NCI-H1930 (cell line): ENCODE measurements at places on chromosomes 3 and 15.

- no peak for DNase-seq
Observed at GRCh38 chr3:45684327-45684892, 4.8 kb upstream of the SACM1L start.

GRCh38 chr3:159854500-159855124, 134.0 kb upstream of the IL12A start:
- DNase-seq: no peak

DNA sequence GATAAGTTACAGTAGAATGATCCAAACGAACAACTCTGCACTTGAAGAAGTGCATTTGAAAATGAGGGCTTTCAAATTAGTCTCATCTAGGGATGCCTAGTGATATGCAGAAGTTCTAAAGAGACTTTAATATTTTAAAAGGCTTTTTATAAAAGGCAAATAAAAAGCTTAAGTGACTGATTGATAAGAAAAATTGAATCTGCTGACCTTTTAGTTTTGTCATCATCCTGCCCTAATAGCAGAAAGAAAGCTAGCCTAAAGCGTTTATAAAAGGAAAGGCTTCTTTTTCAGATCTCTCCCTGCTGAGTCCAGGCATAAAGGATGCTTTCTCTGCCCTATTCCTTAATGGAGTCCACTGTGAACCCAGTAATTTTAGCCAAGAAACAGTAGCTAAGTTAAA, 72.7 kb upstream of the ALDH1L1 start:
- DNase-seq: no peak

DNA sequence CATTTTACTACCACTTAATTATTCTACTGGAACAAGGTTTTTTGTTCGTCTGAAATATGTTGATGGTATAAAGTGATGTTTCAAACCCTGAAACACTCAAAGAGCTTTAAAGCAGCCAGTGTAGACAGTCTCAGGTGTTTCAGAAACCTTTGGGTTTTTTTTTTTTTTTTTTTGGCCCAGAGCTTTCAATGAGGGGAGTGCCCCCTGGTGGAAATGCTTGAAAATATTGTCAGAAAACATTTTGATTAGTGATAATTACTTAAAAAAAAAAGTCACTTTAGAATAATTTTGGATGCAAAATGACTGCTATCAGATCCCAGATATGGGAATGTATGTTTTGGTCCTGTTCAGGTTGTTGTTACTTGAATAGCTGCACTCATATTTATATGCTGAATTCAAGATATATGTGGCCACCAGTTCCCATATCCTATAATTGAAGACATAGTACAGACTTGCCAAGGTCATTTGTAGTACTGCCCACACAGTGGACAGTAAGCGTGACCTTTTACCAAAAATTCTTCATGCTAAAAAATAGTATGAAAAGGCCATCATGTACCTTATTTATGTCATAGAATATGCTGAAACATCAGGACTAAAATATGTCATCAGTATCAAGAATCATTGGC, 35.9 kb downstream of the SATB1 start:
- no peak for DNase-seq

- DNase-seq: no peak
Observed at GRCh38 chr3:27614592-27614991, 107.5 kb downstream of the EOMES start.

GRCh38 chr15:81819924-81820635, 225.7 kb downstream of the MEX3B start:
- DNase-seq: no peak

DNA sequence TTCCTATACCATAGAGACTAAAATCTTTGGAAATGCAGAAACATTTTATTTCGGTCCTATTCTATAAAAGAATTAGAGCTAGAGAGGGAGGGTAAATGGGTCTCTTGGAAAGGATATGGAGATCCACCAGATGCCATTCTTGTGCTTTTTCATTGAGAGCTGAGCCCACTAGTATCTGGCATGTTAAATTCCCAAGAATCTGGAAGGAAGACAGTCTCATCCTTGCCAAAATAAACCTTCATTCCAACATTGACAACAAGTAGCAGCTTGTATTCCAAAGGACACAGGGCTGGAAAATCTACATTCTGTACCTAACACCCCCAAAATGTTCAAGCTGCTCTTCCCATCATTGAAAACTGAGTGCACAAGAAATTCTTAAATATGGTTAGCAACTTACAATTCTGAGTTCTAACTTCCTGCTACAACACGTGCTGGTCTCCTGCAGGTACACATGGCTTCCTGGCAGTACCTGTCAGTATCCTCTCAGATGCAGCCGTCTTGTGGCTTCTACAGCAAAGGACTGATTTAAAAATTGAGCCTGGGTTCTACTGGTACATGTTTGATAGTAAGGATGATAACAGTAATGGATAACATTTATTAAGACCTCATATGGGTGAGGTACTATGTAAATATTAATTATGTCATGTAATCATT, 348.1 kb downstream of the SV2B start:
- no peak for DNase-seq

GRCh38 chr3:51668756-51669155, 2.3 kb upstream of the TEX264 start:
- no peak for DNase-seq

- DNase-seq: no peak
Observed at GRCh38 chr3:19074257-19074900, 73.9 kb upstream of the KCNH8 start.

DNA sequence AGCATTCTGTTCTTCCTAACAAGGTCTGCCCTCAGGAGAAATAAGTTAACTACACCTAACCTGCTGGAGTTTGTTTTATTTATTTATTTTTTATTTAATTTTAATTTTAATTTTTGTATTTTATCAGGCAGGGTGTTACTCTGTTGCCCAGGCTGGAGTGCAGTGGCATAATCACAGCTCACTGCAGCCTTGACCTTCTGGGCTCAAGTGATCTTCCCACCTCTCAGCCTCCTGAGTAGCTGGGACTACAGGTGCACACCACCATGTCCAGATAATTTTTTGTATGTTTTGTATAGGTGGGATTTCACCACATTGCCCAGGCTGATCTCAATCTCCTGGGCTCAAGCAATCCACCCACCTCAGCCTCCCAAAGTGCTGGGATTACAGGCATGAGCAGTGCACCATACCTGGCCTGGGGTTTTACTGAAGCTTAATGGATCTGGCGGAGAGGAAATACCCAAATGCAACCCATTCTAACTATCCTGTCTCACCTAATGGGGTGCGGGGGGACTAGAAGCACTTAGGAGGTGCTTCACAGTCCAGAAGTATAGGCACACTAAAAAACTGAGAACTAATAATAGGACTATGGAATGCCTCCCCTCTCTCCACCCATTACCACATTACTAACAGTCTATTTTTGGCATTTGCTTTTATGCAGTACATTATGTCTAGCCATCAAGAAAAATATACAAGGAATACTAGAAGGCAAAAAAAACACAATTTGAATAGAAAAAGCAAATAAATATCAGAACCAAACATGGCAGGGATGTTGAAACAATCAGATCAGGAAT, 61.4 kb downstream of the TTBK2 start:
- no peak for DNase-seq

- no peak for DNase-seq
Observed at GRCh38 chr15:82098674-82099073, 52.9 kb upstream of the MEX3B start.

DNA sequence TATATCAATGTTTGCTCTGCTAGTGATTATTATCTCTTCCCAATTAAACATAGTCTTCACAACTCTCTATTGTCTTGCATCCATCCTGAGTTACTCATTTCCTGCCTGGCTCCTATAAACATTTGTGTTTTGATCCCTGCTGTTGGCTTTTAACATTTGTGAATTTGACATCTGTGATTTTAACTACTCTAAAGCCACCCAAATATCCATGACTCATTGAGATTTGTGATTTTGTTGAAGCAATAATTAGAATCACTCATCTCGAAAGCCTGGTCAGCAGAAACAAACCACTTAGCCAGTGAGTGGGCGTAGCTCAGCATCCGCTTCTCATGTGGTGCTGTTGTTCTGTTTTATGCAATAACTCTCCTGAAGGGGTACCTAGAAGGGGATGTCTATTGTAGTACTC, 174.3 kb upstream of the ZBTB20 start:
- DNase-seq: no peak

GRCh38 chr3:50173685-50174516, 17.5 kb upstream of the GNAT1 start:
- DNase-seq: no peak

DNA sequence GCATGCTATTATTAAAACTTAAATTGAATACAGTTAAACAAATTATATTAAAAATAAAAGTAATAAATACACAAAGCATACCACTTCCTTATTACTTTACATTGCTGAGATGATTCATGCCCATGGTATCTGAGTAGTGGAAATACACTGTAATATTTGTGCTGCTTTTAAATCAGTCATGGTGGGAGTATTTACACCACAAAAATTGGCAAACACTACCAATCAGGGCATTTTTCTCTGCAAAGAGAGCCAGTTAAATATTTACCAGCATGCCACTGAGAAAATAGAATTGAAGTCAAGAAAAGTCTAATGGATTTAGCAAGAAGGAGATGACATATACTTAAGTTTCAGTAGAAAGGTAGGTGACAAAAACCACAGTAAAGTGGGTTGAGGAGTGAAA, 19.6 kb downstream of the PPARG start:
- DNase-seq: no peak

DNA sequence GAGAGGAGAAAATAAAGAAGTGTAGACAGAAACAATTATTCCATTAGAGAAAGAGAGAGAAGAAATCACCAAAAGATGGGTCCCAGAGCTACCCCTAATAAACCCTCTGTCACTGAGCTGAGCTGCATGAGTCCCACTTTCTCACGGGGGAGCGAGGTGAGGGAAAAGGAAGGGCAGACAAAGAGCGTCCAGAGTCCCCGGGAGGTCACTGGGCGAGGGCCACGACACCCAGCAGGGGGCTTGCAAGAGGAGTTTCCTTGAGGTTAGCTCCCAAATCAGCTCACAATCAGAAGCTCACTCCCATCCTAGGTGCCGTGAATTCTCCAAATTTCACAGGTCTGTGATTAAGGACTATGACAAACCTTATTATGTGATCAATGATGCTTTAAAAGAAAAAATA, 62.3 kb downstream of the XXYLT1 start:
- DNase-seq: no peak

DNA sequence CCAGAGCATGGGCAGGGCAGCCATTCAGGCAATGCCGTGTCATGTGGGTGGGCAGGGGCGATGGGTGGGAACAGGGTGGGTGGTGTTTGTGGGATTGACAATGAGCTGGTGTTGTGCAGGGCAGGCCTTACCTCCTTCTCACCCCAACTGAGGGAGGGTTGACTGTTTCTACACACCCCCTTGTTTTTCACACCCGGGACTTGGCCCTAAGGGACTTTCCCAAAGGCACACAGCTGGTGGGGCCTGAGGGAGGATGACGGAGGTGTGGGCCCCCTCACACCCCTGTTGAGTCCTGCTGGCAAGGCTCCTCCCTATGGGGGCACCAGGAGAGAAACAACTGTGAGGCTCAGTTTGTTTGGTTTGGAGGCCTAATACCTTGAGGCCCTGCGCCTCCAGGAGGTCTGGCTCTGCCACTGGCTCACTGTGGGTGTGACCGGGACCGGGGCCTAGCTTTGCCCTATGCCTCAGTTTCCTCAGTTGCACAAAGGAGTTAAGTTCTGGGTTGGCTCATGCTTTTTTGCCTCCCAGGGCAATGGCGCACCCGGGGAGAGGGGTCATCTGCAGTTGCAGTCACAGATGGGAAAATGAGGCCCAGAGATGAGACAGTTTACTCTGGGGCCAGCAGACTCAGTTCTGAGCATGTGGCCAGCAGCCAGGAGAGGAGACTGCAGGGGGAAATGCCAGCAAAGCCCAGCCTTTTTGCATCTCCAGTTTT, 5.1 kb upstream of the DNAH1 start:
- DNase-seq: no peak

GRCh38 chr15:94561036-94561689, 329.8 kb downstream of the MCTP2 start:
- DNase-seq: no peak

GRCh38 chr15:25700916-25701315, 162.2 kb downstream of the ATP10A start:
- no peak for DNase-seq

GRCh38 chr3:70980646-70981170, 602.8 kb downstream of the FOXP1 start:
- DNase-seq: no peak

- no peak for DNase-seq
Observed at GRCh38 chr3:31442755-31443154, 90.0 kb upstream of the STT3B start.

DNA sequence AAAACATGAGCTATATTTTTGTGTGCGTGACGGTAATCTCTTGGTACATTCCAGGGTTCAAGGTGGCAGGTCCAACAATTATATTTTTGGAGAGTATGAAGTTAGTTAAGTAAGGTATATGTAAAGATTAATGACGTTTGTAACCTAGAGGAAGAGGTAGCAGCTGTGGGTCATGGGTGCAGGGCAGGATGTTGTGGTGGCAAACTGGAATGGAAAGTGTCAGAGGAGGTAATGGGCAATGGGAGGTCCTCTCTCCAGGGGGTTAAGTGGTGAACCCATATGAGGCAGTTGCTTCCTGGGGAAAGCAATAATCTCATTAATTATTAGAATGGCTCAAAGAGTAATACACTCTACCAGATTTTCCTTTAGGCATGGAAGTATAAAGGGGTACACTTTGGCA, 1.0 kb upstream of the CD200R1L start:
- no peak for DNase-seq

DNA sequence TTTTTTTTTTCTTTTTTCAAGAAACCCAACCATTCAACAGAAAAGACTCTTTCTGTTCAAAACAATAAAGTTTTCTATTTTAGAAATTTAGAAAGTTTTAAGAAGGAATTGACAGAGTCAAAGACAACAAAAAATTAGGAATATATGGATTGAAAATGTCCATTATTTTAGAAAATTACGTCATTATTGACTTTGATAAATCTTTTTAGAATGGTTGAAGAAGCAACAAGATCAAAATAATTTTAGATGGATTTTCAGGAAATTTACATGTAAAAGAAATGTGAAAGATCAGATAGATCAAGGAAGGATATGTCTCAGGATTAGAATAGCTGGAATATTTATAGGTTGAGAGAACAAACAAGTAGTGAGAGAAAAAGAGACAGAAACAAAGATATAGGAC, 8.4 kb upstream of the KCNH8 start:
- DNase-seq: no peak

GRCh38 chr3:28907616-28908015, 373.3 kb upstream of the RBMS3 start:
- DNase-seq: no peak

DNA sequence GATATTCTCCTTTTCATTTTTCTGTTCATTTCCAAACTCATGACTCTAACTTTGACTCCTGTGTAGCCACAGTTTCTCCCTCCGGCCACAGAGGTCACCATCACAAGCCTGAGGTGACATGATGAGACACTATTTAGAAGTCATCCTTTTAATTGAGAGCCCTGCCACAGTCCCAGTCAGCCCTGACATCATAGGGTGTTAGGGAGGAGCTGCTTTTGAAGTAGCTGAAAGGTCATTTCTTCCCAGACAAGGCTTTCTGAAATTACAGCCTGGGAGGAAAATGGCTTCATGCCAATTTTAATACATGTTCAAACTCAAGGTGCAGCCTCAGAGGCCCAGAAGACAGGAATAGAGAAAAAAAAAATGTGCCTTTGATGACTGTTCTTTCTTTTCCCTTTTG, 532.8 kb upstream of the TGFBR2 start:
- no peak for DNase-seq
